Activated CD4-positive, alpha-beta memory T cell treated with anti-CD3 and anti-CD28 coated beads for 36 hours (primary cell): ENCODE measurements at places on chromosomes 5 and 9. TPM values are rescaled to one million over a fixed set of nuclear protein-coding genes. Genes with fewer than 3 reads are reported as not detected.

Gene NDOR1
- total RNA-seq, result 29.4 TPM

Gene SPINK6
- total RNA-seq, result not detected

Gene EXOSC2
- 80.5 TPM for total RNA-seq

Gene ARL14EPL
- total RNA-seq, result not detected

Gene MSH3
- total RNA-seq, result 23.2 TPM

Gene SYK
- total RNA-seq, result not detected

Gene NR4A3
- total RNA-seq, result 11.9 TPM

- no peak for DNase-seq
- no peak overlapping the region for H3K4me3 ChIP-seq
- no peak overlapping the region for H3K27ac ChIP-seq
- H3K27me3 ChIP-seq, result no peaks in the 10 kb centered on the region
- peaks cover 38% of the 10 kb centered on the region for H3K4me1 ChIP-seq
These were observed 2.4 kb upstream of the PSAT1 start for GRCh38 chr9:78294290-78295176.

DNA sequence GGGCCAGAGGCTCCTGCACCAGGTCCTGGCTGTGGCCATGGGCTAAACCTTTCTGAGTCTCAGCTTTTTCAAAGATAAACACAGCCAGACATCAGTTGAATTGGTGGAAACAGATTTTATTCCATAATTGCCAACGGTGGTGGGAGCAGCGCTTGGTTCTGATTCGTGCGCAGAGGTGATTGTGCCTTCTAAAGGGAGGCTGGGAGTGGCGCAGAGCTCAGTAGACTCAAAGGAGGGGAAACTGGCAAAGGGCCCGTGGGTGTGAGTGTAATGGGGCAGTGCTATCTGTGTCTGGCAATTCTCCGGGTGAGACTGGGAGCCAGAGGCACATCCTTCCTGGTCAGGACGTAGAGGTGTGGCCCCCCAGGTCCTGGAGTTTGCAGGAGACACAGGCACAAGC, 169.4 kb upstream of the PPP1R26 start:
- H3K4me1 ChIP-seq, result no peaks in the 10 kb centered on the region
- H3K27ac ChIP-seq, result no peak overlapping the region
- peaks cover 18% of the 10 kb centered on the region for H3K27me3 ChIP-seq
- DNase-seq, result no peak

DNA sequence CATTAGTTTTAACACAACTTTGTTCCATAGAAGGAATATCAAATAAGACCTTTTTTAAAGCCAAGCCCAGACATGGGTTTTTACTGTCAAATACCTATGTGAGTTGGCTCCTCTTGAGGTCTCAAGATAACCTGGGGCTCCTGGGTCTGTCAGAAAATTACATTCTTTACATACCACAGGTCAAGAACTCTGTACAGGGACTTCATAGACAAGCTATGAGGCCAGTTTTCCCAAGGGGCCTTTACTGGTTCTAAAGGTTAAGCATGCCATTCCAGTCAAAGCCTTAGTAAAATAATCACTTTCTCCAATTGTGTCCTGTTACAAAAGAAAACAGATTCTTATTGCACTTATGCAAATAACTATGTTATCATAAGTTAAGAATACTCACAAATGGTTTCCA, 15.5 kb upstream of the SMC2 start:
- DNase-seq, result no peak
- no peak overlapping the region for H3K27ac ChIP-seq
- no peak overlapping the region for H3K4me3 ChIP-seq
- H3K36me3 ChIP-seq, result peaks cover 3% of the 10 kb centered on the region
- peaks cover 26% of the 10 kb centered on the region for H3K27me3 ChIP-seq
- no peaks in the 10 kb centered on the region for H3K4me1 ChIP-seq

GRCh38 chr5:72387985-72388384, 67.8 kb downstream of the PTCD2 start:
- no peaks in the 10 kb centered on the region for H3K4me1 ChIP-seq
- no peaks in the 10 kb centered on the region for H3K36me3 ChIP-seq
- H3K4me3 ChIP-seq, result no peak overlapping the region
- H3K27ac ChIP-seq, result no peak overlapping the region

DNA sequence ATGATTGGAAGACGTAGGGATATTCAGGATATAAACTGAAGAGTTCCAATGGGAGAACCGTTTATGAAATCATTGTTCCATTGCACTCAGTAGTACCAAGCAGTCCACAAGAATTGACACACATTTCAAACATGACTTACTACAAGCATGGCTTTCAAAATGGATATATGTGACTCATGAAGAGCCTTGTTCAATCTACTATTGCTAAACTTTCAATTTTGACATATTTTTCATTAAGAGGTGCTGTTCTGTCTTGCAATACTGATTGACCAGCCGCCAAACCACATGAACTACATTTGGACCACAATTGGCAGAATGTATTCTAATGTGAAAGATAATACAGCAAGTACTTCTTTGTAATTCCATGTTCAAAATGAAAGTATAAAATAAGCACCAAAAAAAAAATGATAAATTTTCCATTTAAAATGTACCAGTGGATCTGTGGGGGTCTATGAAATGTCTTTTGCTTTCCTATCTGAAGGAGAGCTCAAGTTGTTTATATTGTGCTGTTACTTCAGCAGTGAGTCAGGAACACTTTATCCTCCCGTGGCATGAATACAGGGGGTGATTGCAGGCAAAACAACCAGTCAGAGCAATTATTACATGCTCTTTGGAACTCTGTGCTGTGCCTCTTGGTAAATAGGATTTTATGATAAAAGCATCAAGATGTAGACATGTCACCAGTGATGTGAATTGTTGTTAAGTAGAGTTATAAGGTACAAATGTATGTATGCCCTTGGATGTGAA, 366.0 kb downstream of the ARRDC3 start:
- no peak overlapping the region for H3K4me3 ChIP-seq
- H3K27me3 ChIP-seq, result peaks cover 11% of the 10 kb centered on the region
- H3K36me3 ChIP-seq, result no peaks in the 10 kb centered on the region

DNA sequence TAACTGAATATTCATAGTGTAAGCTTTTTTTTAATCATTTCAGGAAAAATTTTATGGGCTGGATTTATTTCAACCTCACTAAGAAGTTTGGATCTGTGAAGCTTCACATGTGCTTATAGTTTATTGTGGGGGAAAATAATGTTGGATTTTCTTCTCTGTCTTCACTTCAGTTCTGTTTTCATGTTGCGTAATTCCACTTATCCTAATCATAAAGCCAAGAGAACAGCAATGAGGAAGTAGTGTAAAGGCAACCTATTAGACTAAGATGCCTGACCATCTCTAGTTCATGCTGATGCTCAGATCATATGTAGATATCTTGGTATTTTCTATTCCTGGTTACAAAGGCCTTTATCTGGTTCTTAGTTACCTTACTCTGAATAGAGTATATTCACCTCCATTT, 50.0 kb downstream of the CD180 start:
- H3K27ac ChIP-seq, result no peak overlapping the region
- no peaks in the 10 kb centered on the region for H3K4me1 ChIP-seq
- peaks cover 48% of the 10 kb centered on the region for H3K36me3 ChIP-seq
- H3K27me3 ChIP-seq, result no peaks in the 10 kb centered on the region
- no peak overlapping the region for H3K4me3 ChIP-seq

- H3K36me3 ChIP-seq, result no peaks in the 10 kb centered on the region
- H3K4me3 ChIP-seq, result no peak overlapping the region
- DNase-seq, result no peak
- no peaks in the 10 kb centered on the region for H3K27me3 ChIP-seq
- no peaks in the 10 kb centered on the region for H3K4me1 ChIP-seq
- no peak overlapping the region for H3K27ac ChIP-seq
These were observed 179.3 kb upstream of the FGF10 start for GRCh38 chr5:44568519-44568918.

- no peak overlapping the region for H3K4me3 ChIP-seq
- H3K4me1 ChIP-seq, result peaks cover 21% of the 10 kb centered on the region
- H3K27ac ChIP-seq, result no peak overlapping the region
- peaks cover 4% of the 10 kb centered on the region for H3K27me3 ChIP-seq
- no peaks in the 10 kb centered on the region for H3K36me3 ChIP-seq
These were observed 1.7 kb upstream of the RECK start for GRCh38 chr9:36035006-36035405.

DNA sequence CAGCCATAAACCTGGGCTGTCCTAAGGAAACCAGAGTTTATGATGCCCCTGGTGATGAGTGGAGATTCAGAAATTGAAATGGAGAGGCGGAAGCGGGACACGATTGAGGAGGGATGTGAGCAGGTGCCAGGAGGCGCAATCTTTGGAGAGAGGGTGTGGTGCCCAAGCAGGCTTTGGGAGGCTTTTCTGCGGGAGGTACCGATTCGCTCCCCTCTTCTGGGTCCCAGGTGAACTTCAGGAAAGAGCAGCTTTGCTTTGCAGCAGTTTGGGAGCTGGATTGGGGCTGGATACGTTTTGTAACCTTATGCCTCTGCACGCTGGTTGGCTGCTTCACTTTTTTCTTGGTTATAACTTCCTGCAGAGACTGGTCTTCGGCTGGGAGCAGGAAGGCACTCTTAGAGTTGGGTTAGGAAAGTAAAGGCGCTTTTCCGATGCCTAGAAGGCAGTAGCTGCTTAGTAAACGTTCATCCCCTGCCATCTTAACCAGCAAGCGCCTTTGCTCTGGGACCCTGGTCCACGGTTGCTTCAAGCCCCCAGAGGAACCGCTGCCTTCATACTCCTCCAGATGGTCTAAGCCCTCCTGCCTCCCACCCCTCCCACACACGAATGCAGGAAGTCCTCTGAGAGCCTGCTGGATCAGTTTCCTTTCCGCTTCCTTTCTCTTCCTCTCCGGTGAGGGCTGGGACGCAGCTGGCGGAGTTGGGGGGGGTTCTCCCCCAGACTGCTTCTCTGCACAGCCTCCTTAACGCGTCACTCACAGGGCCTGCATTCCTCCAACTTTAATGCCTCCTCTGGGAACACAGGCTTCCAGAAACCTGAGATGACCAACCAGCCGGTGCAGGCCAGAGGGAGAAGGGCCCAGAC, 15.2 kb upstream of the NEK6 start:
- H3K27me3 ChIP-seq, result peaks cover 4% of the 10 kb centered on the region
- DNase-seq, result no peak
- H3K27ac ChIP-seq, result no peak overlapping the region
- no peaks in the 10 kb centered on the region for H3K36me3 ChIP-seq

DNA sequence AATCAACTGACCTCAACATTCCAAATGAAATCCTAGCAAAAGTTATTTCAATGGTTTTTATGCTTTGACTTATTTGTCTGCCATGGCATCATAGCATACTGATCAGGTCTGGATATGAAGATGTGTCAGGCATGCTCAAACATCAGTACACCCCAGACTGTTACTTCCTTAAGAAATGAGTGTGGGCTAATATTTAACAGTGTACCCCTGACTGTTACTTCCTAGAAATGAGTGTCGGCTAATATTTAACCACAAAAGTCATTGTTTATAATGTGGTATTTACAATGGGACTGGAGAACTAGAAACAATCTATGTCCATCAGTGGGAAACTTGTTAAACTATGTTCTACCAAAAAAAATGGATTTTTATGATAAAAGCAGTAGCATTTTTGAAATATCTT, 38.1 kb upstream of the HNRNPA0 start:
- H3K4me1 ChIP-seq, result no peaks in the 10 kb centered on the region
- H3K27ac ChIP-seq, result no peak overlapping the region
- H3K4me3 ChIP-seq, result no peak overlapping the region
- peaks cover 2% of the 10 kb centered on the region for H3K27me3 ChIP-seq

DNA sequence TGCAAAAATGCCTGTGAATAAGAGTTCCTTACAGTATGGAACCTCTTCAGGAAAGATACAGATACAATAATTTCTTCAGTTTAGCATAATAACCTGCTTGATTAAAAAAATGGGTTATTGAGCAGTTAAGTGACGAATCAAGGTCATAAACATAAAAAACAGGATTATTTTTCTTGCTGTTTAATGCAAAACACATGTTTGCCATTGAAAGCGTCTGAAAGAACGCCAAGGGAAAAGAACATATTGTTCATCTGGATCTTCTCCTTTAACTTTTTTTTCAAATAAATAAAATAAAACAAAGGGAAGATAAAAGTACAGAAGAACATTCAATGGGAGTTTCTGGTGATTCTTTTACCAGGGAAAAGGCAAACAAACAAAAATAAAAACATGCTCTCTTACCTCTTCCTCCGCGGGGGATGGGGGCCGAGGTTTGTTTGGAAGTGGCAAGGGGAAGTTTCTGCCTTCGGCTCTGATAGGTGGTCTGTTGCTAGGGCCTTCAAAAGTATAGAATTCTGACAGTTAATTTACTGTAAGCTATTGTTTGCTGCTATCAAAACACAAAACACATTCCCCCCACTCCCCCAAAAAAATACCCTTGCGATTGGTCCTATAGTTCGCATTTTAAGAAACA, 20.1 kb downstream of the C5orf58 start:
- no peaks in the 10 kb centered on the region for H3K27me3 ChIP-seq
- H3K4me3 ChIP-seq, result no peak overlapping the region
- no peak overlapping the region for H3K27ac ChIP-seq
- H3K4me1 ChIP-seq, result peaks cover 61% of the 10 kb centered on the region

GRCh38 chr5:150612905-150613670, 27.4 kb upstream of the SYNPO start:
- peaks cover 6% of the 10 kb centered on the region for H3K27me3 ChIP-seq
- H3K4me1 ChIP-seq, result peaks cover 9% of the 10 kb centered on the region
- DNase-seq, result no peak

GRCh38 chr5:143767162-143767561, 44.8 kb upstream of the HMHB1 start:
- no peak for DNase-seq
- no peaks in the 10 kb centered on the region for H3K36me3 ChIP-seq
- no peak overlapping the region for H3K4me3 ChIP-seq
- H3K27me3 ChIP-seq, result peaks cover 7% of the 10 kb centered on the region

DNA sequence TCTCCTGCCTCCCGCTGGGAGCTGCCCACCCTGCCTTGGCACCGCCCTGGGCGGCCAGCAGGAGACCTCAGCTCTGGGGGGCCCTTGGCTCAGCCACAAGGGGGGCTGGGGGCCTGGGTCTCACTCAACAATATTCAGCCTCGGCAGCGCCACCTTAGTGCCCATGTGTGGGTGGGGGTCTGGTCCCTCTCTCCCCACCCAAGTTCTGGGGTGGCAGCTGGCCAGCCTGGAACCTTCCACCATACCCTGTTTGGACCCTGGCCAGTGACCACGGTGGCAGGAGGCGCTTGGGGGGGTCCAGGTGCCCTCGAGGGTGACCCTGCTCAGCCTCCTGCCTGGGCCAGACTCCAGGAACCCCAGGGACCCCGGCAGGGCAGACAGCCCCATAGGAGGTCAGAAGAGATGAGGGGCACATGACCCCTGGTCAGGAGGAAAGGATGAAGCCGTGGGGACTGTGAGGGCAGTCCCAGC, 22.2 kb downstream of the NKD2 start:
- H3K27ac ChIP-seq, result no peak overlapping the region
- peaks cover 5% of the 10 kb centered on the region for H3K27me3 ChIP-seq
- H3K4me1 ChIP-seq, result no peaks in the 10 kb centered on the region
- H3K36me3 ChIP-seq, result no peaks in the 10 kb centered on the region
- H3K4me3 ChIP-seq, result no peak overlapping the region
- DNase-seq, result no peak

GRCh38 chr9:134004881-134005280, 12.8 kb upstream of the VAV2 start:
- H3K27me3 ChIP-seq, result peaks cover 5% of the 10 kb centered on the region
- H3K36me3 ChIP-seq, result no peaks in the 10 kb centered on the region
- no peak for DNase-seq
- H3K27ac ChIP-seq, result no peak overlapping the region

GRCh38 chr9:87213948-87214347, 266.6 kb upstream of the GAS1 start:
- DNase-seq, result no peak
- no peaks in the 10 kb centered on the region for H3K36me3 ChIP-seq
- no peaks in the 10 kb centered on the region for H3K27me3 ChIP-seq
- H3K4me3 ChIP-seq, result no peak overlapping the region
- no peaks in the 10 kb centered on the region for H3K4me1 ChIP-seq

- no peaks in the 10 kb centered on the region for H3K36me3 ChIP-seq
- H3K4me1 ChIP-seq, result peaks cover 16% of the 10 kb centered on the region
- DNase-seq, result no peak
- H3K4me3 ChIP-seq, result no peak overlapping the region
These were observed 1.8 kb upstream of the CFAP95 start for GRCh38 chr9:69818750-69819345.
